ENCODE measurements at places on chromosomes 4 and X. TPM values are rescaled to one million over a fixed set of nuclear protein-coding genes. Genes with fewer than 3 reads are reported as not detected.
A peak's percentile ranks its signal among the peaks of the same experiment; 100 is the strongest.

SPANXC gene
- not detected for total RNA-seq

GRCh38 chr4:89556601-89557305 is 249.2 kb upstream of the GPRIN3 start:
- no peak overlapping the region for H3K4me3 ChIP-seq
- no peak for DNase-seq
- peaks cover 17% of the 10 kb centered on the region for H3K27me3 ChIP-seq
- no peak overlapping the region for H3K27ac ChIP-seq
- peaks cover 2% of the 10 kb centered on the region for H3K36me3 ChIP-seq

DNA sequence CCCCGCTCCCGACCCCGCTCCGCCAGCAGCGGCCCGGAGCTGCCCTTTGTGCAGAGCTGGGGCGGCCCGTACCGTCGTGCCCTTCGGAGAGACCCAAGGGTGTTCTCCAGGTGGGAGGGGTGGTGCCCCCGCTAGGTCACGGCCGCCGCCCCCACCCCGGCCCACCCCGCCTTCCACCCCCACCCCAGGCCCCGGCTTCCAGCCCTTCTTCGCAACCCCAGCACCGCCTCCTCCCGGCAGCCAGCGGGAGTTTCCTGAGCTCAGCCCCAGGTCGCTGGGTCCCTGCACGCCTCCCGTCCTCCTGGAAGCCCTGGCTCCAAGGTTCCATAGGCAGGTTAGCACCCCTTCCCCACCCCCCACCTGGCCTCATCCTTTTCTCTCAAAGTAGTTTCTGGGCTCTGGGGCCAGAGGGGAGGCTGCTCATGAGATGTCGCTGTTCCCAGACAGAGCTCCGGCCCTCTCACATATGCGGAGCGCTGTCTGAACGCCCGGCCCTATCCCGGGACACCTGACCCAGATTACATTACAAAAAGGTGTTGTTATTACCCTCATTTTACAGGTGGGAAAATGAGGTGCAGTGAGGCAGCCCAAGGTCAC is 25.2 kb upstream of the FGFR3 start:
- peak overlapping the region; percentile 78 for H3K4me3 ChIP-seq
- peaks cover 11% of the 10 kb centered on the region for H3K4me1 ChIP-seq
- H3K36me3 ChIP-seq, result no peaks in the 10 kb centered on the region
- no peak for DNase-seq
- H3K27ac ChIP-seq, result no peak overlapping the region

DNA sequence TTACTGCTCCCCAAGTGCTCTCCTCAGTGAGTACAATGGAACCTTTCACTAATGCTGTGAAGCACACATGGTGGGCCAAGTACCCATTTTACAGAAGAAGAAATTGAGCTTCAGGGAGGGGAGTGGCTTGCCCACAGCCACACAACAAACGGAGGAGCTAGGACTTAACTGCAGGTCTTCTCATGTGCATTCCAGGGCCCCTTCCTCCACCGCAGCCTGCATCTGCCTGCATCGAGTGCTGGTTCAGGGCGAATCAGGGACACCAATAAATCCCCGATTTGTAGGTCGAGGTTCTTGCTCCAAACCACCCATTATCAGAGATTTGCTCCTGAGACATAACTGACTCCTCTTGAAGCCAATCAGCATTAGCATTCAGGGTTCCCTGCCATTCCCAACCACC is 100.9 kb downstream of the MAMLD1 start:
- peaks cover 6% of the 10 kb centered on the region for H3K4me1 ChIP-seq
- H3K4me3 ChIP-seq, result no peak overlapping the region
- peak overlapping the region; percentile 60 for H3K27ac ChIP-seq
- DNase-seq, result no peak
